ENCODE measurements at places on chromosomes 16 and 17.

DNA sequence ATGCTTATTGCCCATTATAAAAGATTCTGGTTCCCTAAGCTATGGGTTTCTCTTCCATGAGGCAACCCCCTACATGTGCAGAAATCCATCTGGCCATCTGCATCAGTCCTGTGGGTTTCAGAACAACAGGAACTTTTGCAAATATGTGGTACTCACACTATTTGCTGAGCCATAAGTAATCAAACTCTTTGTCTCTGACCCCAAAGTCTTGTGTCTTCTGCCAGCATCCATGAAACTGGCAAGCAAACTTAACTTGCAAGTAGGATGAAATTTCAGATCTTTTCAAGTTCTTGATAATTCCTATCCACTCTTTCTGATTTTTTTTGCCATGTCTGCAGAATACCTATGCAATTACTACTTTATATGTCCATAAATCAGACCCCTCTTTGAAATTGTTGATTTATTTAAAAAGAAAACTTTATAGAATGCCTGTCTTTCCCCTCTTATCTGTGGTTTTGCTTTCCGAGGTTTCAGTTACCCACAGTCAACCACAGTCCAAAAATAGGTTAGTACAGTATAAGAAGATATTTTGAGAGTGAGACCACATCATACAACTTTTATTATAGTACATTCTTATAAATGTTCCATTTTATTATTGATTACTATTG, 158.4 kb upstream of the IRX3 start:
- no peak for DNase-seq

DNA sequence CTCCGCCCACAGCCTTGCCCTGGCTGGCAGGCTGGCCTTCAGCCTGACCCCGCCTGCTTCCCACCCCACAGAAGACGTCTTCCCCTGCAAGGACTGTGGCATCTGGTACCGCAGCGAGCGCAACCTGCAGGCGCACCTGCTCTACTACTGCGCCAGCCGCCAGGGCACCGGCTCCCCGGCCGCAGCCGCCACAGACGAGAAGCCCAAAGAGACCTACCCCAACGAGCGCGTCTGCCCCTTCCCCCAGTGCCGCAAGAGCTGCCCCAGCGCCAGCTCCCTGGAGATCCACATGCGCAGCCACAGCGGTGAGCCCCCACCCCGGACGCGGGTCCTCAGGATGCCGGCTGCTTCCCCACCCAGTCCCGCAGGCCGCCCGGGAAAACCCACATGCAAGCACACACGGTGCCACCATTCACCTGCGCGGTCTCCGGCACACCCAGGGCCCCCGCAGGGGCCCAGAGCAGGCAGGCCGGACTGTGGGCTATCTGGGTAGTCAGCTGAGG, 38.2 kb upstream of the ZC3H18 start:
- no peak for DNase-seq

DNA sequence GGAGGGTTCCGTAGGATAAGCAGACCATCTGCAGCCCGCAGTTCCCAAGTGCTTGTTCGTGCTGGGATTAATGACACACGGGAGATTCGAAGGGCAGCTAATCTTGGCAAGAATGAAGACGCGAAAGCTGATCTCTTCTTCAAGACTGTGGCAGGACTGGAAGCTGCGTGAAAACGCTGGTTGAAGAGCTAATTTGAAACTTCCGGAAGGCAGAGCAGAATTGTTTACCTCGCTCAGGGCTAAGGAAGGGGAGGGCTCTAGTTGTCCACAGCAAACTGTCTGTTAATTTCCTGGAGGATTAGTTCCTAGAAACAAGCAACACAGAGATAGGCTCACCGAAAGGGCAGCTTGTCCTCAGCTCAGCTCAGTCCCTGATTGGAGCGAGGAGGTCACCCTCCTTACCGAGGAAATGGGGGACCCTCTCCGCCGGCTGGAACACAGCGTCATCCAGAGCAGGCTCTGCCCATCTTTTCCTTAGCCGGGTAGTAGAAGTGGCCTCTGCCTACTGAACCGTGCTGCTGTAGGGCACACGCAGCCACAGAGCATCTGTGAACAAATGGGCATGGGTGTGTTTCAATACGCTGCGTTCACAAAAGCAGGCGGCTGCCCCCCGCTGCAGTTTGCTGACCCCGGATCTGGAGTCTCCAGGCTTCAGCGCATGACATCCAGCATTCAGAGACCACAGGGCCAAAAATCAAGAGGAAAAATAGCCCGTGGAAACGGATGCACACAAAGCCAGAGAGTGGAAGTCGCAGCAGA, 16.7 kb upstream of the BAIAP2 start:
- no peak for DNase-seq

DNA sequence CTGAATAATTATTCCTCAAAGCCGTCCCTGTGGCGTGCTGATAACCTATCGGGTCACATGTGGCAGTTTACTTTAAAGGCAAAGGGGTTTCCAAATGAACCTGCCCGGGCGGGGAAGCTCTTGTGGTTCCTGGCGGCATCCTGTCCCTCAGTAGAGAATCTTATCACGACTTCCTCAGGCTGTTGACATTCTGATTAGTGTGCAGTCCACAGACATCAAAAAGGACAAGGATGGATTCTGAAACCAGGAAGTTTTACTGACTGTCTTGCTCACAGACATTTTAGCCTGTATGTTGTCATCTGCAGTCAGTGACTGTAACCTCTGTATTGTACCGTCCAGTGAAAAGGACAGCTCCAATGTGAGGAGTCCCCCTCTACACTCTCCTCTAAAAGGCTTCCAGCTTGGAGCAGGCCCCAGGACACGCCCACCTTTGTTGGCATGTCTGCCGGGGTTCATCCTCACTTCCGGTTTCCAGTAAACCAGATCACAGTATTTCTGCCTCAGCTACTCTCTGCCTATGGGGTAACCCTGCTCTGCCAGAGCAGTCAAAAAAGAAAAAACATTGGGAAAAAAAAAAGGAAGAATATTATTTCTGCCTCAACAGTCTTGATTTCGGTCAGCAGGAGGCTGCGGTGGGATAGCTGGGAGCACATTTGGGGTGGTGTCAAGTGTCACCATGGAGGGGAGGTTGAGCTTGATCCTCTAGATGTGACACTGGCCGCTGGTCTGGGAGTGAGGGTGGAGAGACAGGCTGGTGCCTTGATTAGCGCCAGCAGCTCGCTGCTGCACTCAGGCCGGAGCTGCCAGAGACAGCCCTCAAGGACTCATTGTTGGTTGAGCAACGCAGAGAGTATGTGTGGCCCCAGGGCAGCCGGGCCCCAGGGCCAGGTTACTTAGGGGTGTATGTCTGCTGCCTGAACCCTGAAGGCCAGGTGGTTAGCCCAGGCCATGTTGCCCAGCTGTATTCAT, 89.0 kb upstream of the DNAH17 start:
- no peak for DNase-seq

GRCh38 chr17:60529806-60530205, 3.8 kb upstream of the APPBP2 start:
- DNase-seq = no peak

DNA sequence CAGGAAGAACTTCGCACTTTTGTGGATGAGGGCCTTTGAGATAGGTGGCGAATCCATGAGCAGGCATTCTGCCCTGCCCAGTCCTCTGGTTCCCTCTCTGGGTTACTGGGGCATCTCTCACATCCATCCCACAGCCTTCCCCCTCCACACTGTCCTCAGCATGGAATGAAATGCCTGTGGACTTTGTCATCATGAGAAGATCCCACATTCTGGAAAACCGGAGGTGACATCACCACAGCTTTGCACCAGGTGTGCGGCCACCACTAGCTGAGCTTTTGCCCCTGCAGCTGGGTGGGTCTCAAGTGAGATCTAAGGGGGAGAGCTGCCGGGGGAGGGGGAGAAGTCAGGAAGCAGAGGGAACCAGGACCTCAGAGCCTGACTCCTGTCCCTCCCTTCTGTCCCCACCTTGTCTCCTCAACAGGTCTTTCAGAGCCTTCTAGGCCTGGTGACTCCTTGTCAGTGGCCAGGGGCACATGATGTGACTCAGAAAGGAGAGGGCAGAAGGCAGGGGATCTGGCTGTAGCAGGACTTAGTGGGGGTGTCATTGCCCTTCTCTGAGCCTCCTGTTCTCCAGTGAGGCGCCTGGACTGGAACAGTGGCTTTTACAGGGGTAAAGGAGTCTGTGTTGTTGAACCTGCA, 40.0 kb upstream of the DLX4 start:
- no peak for DNase-seq

- DNase-seq = no peak
Measured at GRCh38 chr16:56368545-56368944, 56.8 kb downstream of the AMFR start.

DNA sequence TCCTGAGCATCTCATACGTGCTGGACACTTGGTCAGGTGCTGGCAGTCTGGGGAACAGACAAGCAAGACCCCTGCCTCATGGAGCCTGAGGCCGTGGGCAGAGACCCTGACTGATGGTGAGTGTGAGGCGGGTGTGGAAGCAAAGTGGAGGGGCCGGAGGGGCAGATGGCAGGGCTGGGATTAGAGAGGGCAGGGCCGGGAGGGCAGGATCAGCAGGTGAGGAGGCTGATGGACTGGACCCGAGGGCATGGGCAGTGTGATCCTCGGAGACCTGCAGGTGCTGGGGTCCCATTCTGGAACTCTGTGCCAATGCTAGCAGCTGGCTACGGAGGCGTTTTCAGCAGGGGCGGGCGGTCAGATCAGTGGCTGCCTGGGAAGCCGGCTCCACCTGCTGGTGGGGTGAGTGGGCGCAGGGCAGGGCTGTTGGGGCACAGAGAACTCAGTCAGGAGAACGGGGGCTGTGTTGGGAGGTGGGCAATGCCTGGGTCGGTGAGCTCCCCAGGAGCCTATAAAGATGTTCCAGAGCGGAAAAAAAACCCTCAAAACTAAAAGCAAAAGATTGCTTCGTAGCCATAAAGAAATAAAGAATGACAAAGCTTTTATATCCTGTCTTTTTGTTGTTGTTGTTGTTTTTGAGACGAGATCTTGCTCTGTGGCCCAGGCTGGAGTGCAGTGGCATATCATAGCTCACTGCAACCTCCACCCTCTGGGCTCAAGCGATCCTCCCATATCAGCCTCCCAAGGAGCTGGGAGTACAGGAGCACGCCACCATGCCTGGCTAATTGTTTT, 8.9 kb upstream of the C16orf74 start:
- no peak for DNase-seq

DNA sequence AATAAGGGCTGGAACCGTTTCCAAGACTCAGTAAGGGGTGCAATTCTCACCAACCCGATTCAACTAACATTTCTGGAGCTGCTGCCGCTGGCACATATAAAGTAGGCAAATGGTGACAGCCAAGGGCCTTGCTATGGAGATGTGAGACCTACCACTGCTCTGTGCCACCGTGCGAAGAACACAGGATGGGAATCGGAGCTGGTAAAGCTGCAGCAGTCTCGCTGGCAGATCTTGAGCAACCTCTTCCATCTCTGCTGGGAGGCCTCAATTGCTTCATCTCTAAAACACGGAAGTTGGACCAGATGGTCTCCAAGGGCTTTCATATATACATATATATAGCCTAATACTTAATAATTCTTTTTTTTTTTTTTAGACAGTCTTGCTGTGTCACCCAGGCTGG, 128.9 kb upstream of the RCVRN start:
- DNase-seq = no peak

DNA sequence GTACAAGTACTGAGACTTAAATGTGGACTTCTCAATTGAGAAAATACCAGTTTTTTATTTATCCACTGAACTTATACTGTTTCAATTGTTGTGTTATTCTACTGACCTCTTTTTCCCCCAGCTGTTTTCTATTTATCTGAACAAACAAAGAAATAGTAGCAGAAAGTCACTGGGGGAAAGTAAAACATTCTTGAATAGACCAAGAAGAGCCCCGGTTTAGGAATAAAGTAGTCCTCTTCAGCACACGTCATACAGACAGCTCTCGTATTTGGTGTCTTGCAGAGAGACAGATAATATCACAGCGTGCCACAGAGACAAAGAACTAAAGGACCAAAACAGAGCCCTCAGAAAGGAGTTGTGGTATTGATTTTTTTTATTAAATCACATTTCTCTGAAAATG, 1159.1 kb upstream of the CDH8 start:
- DNase-seq = no peak

GRCh38 chr16:54437401-54437800, 150.8 kb upstream of the IRX3 start:
- DNase-seq = no peak

GRCh38 chr17:59798111-59798510, 90.7 kb downstream of the VMP1 start:
- no peak for DNase-seq

DNA sequence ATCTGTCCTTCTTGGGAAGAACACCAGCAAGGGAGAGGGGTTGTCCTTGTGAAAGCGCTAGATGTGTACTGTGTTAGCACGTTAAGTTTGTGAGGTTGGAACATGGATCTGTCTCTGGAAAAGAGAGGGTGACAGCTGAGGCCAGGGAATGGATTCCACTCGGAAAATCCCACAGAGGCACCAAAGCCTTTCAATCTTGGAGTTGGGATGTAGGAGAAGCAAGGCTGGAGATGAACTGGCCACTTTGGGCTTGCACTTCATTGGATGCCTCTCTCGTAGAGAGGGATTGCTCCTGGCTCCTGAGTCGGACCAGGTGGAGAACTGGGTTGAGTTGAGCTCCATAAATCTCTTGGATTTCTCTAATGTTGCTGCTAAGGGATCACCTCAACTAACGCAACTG, 67.2 kb downstream of the CCDC182 start:
- no peak for DNase-seq
